ENCODE measurements at places on chromosomes 5 and 9.
A peak's percentile ranks its signal among the peaks of the same experiment; 100 is the strongest.

- DNase-seq = no peak
Observed at GRCh38 chr5:17218353-17219005, 1.0 kb downstream of the BASP1 start.

DNA sequence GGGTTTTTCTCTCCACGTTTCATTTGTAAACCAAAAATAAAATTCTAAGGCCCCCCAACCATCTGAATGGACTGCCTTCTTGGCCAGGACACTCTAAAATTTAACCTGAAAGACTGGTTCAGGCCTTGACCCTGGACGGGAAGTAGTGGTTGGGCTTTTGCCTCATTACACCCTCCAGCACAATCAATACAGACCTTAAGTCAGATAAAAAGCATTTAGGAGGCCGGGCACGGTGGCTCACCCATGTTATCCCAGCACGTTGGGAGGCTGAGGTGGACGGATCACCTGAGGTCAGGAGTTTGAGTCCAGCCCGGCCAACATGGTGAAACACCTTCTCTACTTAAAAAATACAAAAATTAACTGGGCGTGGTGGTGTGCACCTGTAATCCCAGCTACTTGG, 91.6 kb upstream of the PPP1R26 start:
- DNase-seq = no peak

GRCh38 chr5:122835681-122836080, 9.7 kb upstream of the SNX24 start:
- DNase-seq = no peak

GRCh38 chr5:115179394-115180164, 9.9 kb upstream of the TRIM36 start:
- no peak for DNase-seq

GRCh38 chr9:121895358-121895757, 197.8 kb downstream of the TTLL11 start:
- no peak for DNase-seq

GRCh38 chr5:169272731-169273427, 28.1 kb downstream of the SLIT3 start:
- no peak for DNase-seq

DNA sequence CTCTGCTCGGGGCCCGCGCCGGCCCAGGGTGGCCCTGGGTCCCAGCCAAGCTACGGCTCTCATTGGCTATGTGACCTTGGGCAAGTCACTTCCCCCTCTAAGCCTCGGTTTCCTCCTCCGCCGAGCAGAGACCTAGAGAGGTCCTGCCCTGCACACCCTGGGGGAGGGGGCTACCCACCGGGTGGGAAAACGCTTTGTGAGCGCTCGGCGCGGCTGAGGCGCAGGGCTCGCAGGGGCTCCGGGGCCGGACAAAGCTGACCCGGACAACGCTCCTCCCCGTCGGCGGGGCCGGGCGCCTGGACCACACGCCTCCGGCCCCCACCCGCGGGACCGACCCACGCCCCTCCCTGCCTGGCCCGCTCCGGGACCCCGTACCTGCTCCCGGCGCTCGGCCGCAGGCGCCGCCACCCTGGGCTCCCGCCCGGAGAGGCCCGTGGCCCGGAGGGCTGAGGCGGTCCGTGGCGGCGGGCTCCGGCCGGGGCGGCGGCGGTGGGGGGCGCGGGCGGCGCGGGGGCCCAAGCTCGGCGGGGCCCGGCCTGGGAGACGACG, 85.7 kb upstream of the MELK start:
- DNase-seq = peak; percentile 15

GRCh38 chr9:27261517-27262211, 35.3 kb downstream of the EQTN start:
- DNase-seq = no peak

DNA sequence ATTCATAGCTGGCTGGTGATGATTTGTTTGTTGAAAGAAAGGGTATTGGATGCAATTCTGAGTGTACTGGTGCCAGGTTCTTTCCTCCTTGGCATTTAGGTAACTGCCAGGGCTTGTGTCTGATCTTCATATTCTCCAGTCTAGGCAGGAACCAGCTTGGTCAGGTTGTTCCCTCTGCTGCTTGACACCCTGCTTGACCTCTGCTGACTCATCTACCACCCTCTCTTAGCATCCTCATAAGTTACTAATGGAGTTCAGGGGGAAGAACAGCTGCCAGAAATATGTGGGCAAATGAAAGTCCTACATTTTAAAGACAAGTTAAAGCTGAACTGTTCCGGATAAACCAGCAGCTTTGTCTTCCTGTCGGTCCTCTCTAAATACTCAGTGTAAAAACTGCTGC, 116.1 kb upstream of the TNC start:
- DNase-seq = peak; percentile 54

DNA sequence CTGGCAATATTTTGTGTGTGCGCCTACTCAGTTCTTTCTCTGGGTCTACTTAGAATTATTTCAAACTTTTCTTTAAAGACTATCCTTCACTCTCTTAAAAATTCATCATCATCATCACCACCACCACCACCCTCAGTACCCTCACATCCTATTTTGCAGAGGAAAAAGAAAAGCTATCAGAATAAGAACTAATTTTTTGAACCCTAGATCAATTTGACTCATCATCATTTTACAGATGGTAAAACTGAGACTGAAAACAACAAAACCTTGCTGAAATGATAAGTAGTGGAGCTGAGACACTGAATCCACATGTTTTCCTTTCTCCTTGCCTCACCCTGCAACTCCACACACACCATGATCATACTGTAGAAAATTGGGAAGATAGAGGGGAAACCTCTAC, 119.3 kb downstream of the SSBP2 start:
- DNase-seq = no peak

DNA sequence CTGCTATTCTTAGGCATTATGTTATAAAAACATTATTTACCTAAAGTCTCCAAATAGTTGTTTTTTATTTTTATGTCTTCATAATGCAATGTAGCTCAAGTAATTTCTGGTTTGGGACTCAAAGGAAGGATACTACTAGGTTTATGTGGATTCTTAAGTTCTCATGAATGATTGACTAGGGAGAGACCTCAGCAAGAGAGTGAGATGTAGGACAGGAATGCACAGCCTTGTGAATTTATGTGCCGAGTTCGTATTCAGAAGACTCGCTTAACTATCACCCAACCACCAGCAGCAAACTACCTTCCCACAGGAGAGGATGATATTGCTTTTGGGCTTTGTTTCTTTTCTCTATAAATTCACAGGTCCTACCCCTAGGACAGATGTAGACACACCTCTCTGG, 282.9 kb downstream of the ARHGEF28 start:
- no peak for DNase-seq

GRCh38 chr9:113612216-113612747, 148.8 kb downstream of the RGS3 start:
- no peak for DNase-seq

- DNase-seq = no peak
Observed at GRCh38 chr5:124220418-124220817, 526.0 kb downstream of the ZNF608 start.

- peak; percentile 37 for DNase-seq
Observed at GRCh38 chr5:61394078-61394704, 62.1 kb downstream of the ZSWIM6 start.

DNA sequence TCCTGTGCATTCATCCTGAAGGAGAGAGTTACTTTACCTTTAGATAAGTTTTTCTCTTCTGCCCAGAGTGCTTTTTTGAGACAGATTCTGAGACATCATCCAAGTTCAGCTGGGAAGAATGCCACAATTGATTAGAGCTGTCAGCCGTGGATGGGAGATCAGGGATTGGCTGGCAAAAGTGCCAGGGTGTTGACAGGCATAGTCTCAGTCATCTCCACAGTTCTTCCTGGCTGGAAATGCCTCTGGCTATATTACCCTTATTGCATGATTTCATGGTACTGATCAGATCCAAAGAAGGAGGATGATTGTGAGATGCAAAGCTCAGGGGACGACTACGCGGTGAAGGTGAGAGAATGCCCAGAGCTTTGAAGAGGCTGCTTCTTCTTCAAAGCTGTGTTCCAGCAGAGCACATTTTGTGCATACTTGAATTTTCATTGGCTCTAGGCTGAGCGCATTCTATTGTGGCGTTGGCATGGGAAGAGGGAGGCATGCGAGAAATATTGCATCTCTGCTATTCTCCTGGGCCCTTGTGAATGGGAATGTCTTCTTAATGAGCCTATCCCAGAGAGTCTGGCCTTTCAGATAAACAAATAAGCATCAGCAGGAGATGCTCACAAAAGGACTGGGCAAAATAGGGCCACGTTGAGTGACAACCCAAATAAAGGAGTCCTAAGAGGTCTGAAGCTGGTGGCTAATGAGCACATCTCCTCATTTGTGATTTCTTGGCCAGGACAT, 82.1 kb downstream of the GRIA1 start:
- DNase-seq = no peak

DNA sequence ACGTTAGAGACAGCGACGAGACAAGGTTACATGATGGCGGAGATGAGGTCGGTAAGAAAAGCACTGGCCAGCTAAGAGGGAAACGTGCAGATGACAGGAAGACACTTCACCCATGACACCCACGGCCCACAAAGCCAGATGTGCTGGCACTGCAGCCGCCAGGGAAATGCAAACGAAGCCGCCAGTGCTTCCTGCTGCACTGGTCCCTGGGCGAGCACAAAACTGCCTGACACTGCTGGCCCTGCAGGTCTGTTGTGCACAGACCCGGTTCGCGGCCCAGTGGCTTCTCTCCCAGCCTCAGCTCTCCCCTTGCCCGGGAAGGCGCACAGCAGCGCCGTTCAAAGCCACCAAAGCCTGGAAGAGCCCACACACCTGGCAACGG, 20.3 kb downstream of the QSOX2 start:
- no peak for DNase-seq

- DNase-seq = no peak
Observed at GRCh38 chr9:114811301-114811700, 5.5 kb upstream of the TNFSF15 start.

DNA sequence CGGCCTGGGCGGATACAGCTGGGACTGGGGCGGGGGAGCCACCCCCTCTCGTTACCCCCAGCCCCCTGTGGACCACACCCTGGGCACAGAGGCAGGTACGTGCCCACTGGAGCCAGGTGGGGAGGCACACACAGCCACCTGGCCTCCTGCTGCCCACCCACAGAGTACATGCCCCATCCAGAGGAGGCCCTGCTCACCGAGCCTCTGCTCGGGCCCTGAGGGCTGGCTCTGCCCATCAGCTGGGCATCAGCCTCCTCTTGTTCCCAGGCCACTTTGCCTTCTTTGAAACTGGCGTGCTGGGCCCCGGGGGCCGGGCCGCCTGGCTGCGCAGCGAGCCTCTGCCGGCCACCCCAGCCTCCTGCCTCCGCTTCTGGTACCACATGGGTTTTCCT, 6.3 kb downstream of the MAMDC4 start:
- no peak for DNase-seq
